Muscle of leg (tissue), 16 donors: ENCODE measurements at places on chromosomes 5 and 9.

DNA sequence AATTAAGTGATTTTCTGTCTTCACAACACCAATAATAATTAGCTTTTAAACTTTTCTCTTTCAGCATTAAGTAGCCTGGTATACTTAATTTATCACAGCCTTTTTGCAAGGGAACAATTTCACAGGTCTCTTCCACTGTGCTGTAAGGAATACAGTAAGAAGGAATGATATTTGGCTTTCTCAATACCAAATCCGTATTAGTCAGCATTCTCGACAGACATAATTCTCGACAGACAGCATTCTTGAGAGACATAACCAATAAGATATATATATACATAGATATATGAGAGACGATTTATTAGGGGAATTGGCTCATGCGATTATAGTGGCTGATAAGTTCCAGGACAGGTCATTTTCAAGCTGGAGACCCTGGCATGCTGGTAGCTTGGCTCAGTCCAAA lies 18.0 kb downstream of the PRKAA1 start:
- no peak for DNase-seq

GRCh38 chr9:104725014-104725413 lies 22.5 kb upstream of the NIPSNAP3A start:
- no peak for DNase-seq

DNA sequence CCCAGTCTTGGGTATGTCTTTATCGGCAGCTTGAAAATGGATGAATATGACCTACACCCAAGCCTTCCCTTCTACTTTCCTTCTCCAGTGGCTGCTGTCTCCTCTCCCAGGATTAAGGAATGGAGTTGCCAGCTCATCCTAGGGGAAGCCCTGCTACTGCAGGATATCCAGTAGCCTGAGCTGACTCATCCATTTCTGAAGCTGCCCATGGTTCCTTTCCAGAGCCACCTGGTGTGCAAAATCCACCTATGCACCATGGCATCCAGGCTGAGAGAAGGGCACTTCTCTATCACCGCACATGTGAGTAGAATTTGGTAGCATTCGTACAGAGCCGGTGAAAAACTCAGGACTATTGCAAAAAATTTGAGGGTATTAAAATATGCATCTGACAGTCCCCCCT lies 290.8 kb downstream of the YTHDC2 start:
- DNase-seq, result no peak

DNA sequence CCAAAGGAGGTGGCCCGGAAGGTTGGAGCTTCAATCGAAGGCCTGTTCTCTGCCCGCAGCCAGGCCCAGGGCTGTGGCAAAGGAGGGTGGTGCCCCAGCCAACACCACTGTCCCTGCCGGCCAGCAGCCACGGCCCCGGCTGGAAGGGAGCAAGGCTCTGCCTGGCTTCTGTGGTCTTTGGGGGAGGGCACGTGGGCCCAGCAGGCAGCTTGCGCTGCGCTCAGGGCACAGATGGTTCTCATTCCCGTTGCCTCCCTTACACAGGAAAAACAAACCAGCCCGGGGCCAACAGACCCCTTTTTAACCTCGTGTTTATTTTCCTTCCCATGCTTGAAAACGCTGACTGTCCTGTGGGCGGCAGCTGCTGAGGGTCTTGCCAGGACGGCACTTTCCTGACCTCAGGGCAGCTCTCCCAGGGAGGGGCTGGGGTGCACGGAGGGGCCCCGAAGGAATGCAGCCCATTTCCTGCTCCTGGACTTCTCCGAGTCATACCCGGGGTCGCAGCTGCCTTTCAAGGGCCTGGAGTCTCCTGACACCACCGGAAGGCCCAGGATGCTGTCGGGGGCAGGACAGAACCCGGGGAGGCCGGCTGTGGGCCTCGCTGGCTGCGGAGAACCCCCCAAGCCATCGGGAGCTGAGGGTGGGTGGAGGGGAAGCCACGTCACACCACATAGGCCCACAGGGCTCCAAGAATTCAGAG lies 1.1 kb upstream of the GPSM1 start:
- DNase-seq, result peak; percentile 63

- no peak for DNase-seq
Measured at GRCh38 chr5:84292000-84292642, 92.6 kb downstream of the EDIL3 start.

DNA sequence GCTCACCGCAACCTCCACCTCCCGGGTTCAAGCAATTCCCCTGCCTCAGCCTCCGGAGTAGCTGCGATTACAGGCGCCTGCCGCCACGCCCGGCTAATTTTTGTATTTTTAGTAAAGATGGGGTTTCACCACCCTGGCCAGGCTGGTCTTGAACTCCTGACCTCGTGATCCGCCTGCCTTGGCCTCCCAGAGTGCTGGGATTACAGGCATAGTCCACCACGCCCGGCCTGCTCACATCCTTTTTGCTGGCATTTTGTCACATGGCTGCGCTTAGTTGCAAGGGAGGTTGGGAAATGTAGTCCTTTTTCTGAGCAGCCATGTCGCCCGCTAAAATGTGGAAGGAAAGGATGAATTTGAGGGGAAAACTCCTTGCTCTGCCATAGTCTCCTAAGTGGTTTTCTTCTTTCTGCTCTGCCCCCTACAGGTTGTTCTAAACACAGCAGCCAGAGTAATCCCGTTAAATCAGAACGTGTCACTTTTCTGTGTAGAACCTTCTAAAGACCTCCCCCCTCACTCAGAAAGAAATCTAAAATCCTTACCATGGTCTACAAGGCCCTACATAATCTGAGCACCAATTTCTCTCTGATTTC lies 57.8 kb upstream of the HSPA9 start:
- DNase-seq, result peak; percentile 89

GRCh38 chr9:113992276-113992951 lies 85.7 kb downstream of the AMBP start:
- DNase-seq, result peak; percentile 75
